Glutamatergic neuron (in vitro differentiated cells): ENCODE measurements at places on chromosomes 3 and 15. TPM values are rescaled to one million over a fixed set of nuclear protein-coding genes. Genes with fewer than 3 reads are reported as not detected.

DNA sequence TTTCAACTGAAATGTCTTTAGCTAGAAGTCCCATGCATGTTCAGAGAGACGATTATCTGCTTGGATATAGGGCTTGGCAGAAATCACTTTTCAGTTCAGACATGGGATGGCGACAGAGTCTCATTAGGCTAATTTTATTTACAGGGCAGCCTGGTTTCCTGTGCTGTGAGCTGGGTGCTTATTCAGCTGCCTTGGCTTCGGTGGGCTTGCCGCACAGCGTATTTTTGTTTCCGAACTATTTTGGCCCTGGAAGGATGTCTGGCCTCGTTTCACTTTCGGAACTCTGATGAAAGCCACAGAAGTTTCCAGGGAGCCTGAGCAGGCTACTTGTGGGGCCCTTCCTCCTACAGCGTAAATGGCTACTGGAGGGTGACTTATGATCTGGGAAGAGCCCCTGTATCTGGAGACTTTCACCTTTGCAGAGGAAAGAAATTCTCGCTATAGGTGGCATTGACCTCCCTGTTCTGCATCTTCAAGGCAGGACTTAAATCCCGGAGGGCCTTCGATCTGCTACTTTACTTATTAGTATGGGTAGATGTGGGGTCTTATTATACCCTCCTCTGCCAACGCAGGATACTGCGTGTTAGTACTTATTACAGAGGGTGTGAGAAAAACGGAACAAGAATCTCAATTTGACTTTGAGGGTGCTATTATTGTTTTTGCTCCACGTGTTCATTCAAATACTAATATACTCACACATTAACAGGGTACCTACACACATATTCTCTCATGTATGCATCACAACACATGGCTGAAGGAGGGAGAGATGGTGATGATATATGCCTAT is 364.0 kb upstream of the RBMS3 start:
- peaks cover 5% of the 10 kb centered on the region for H3K4me1 ChIP-seq
- no peaks in the 10 kb centered on the region for H3K27me3 ChIP-seq
- H3K27ac ChIP-seq = no peak overlapping the region
- H3K4me3 ChIP-seq = no peak overlapping the region
- DNase-seq = no peak

GRCh38 chr15:57567891-57568290 is 23.8 kb upstream of the MYZAP start:
- no peaks in the 10 kb centered on the region for H3K27me3 ChIP-seq
- H3K4me3 ChIP-seq = no peak overlapping the region
- H3K27ac ChIP-seq = no peak overlapping the region

DNA sequence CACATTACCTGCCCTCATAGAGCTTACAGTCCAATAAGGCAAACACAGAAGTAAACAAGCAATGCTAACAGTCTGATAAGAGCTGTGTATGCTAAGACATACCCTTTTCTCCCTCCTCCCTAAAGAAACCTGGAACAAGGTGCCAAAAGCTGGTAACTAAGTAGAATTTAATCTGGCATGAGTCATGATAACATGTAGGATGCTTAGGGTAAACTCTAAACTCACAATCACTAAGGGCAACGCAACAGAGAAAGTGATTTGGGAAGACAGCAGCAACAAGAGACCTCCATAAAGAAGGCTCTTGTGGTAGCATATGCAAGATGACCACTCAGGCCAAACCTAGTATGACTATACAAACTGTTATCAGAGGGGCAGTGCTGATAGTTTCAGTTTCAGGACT is 55.5 kb downstream of the MYO1E start:
- H3K4me3 ChIP-seq = no peak overlapping the region
- no peaks in the 10 kb centered on the region for H3K4me1 ChIP-seq
- H3K36me3 ChIP-seq = peaks cover 10% of the 10 kb centered on the region
- H3K27me3 ChIP-seq = no peaks in the 10 kb centered on the region
- no peak for DNase-seq

DNA sequence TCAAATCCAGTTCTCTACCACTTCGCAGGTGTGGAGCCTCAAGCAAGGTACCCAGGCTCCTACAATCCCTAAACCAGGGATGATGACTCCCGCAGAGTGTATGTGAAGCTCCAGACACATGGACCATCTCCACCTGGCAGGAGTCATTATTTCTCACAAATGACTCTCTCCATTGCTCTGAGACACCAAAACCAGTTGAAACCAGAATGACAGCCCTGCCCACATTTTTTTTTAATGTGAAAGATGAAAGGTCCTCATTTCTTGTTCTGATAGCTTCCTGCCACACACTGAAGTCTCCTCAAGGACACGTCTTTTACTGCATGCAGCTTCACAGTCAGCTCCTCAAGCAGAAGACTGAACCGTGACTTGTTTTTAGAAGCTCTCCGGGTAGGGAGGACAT is 61.4 kb upstream of the ZBTB38 start:
- H3K4me3 ChIP-seq = no peak overlapping the region
- H3K27ac ChIP-seq = no peak overlapping the region
- peaks cover 26% of the 10 kb centered on the region for H3K4me1 ChIP-seq

DNA sequence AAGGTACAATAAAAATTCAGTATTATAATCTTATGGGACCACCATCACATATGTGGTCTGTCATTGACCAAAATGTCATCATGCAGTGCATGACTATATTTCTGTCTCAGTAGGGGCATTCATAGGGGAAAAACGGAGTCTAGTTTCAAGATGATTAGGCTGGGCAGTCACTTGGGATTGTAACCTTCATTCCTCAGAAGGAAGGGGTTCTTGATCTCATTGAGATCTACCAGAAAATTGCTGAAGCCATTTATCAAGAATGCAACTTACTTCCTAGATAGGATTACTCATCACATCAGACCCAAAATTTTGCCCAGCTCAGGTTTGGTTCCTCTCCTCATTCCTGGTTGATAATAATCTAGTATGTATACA is 37.3 kb downstream of the BTD start:
- no peak overlapping the region for H3K27ac ChIP-seq
- H3K4me1 ChIP-seq = no peaks in the 10 kb centered on the region
- no peak overlapping the region for H3K4me3 ChIP-seq
- no peaks in the 10 kb centered on the region for H3K36me3 ChIP-seq

DNA sequence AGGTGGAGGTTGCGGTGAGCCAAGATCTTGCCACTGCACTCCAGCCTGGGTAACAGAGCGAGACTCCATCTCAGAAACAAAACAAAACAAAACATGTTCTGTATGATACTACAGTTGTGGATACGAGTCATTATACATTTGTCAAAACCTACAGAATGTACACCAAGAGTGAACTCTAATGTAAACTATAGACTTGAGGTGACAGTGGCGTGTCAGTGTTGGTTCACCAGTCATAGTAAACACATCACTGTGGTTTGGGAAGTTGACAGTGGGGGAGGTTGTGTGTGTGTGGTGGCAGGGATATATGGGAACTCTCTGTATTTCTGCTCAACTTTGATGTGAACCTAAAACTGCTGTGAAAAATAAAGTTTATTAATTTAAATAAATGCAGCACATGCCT is 33.0 kb upstream of the GNB5 start:
- H3K36me3 ChIP-seq = no peaks in the 10 kb centered on the region
- no peak overlapping the region for H3K27ac ChIP-seq
- peaks cover 1% of the 10 kb centered on the region for H3K27me3 ChIP-seq
- no peak for DNase-seq
- no peak overlapping the region for H3K4me3 ChIP-seq

INKA1 gene
- total RNA-seq = 4.2 TPM

SLC51B gene
- total RNA-seq = not detected
